ENCODE measurements at places on chromosomes 7 and 10.
A peak's percentile ranks its signal among the peaks of the same experiment; 100 is the strongest.

GRCh38 chr7:30147223-30147622 is 12.4 kb downstream of the MTURN start:
- DNase-seq, result no peak

GRCh38 chr7:149774237-149775175 is 1.1 kb upstream of the ZNF467 start:
- no peak for DNase-seq

- no peak for DNase-seq
These were observed 23.9 kb upstream of the HSPB1 start for GRCh38 chr7:76278540-76278939.

GRCh38 chr7:56033671-56034432 is 17.4 kb downstream of the PSPH start:
- peak; percentile 67 for DNase-seq

GRCh38 chr7:88321694-88322093 is 15.0 kb upstream of the STEAP4 start:
- DNase-seq, result no peak

DNA sequence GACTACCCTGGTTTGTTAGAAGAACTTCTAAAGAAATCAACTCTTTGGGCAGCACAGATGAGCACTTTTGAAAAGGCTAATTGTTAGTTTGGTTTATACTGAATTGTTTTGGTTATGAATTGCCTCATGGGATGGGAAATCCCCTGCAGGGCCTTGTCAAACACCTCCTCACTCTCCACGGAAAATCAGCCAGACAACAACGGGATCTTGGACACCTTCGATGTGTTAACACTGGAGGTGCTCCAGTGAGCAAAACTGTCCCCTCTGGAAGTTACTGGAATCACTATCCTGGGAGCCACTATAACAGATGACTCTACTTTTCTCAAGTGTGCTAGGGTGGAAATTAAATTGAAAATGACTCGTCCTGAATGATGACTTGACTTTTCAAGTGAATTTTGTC is 38.7 kb downstream of the CDK6 start:
- DNase-seq, result no peak

DNA sequence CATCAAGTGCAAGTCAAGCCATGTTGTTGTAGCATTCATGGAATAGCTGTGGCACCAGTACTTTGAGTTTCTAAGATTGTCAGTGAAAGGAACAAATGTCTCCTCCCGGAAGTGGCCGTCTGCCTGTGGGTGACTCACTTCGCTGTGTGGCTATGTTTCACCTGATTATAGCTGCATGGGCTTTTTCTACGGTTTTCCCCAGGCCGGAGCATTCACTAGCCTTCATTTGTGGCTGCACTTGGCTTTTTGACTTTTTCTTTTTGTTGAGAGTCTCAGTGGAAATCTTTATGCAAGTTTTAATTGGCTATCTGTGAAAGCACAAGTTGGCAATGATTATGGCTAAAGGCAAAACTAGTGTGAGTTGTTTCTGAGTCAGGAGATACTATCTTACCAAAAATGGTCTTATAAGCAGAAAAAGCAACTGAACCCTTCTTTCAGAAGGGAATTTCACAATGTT is 35.0 kb downstream of the SRI start:
- peak; percentile 45 for DNase-seq

DNA sequence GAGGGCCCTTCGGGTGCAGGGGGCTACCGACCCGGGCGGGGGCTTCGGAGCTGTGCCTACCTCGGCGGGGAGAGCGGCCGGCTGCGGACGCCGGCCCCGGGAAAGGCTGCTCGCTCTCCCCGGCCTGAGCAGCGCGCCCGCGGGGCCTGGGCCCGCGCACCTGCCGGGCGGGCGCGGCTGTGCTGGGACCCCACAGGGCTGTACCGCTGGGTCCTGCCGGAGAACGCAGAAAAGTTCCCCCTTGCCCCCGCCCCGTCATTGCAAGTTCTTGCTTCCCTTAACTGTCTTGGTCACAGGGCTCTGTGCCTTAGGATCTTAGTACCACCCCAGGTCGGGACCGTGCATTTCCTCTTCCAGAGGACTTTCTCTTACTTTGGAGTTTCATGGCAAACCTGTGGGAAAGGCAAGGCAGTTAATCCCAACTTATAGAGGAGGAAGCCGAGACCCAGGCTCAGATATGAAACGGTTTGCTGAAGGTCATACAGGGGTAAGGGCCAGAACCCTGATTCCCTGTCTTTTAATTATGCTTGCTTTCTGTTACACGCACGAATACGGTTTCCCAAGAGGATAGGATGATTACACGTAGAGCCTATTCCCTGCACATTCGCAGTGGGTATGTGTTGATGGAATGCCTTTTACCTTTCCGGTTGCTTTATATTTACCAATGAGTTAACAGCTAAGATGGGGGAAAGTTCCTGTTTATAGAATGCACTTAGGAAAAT is 652 bp downstream of the PCGF5 start:
- peak; percentile 33 for DNase-seq

DNA sequence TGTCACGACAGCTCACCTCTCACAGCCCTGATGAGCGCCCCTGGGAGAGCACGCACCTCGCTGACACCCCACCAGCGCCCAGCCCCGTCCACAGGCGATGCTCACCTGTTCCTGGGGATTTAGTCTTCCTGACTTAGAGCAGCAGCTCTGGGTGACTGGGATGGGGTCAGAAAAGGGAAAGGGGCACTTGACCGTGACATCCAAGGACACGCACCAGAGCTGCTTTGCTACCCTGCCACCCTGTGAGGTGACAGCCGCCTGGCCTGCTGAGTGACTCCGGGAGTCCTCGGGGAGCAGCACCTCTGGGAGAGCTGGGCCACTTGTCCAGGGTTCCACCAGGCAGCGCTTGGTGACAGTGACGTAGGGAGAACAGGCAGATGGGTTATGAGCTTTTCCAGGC is 148.2 kb downstream of the PRKAG2 start:
- no peak for DNase-seq

DNA sequence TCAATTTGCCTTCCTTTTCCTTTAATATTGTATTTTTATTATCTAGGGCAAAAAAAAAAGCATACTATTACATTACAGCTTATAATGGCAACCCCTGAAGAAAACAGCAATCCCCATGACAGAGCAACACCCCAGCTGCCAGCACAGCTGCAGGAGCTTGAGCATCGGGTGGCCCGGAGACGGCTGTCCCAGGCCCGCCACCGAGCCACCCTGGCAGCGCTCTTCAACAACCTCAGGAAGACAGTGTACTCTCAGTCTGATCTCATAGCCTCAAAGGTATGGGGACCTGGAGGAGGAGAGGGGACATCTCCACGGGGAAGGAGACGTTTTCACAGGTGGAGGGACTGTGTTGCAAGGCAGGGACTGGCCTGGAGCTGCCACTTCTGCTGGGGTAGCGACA is 6.8 kb downstream of the STRA8 start:
- DNase-seq, result no peak

DNA sequence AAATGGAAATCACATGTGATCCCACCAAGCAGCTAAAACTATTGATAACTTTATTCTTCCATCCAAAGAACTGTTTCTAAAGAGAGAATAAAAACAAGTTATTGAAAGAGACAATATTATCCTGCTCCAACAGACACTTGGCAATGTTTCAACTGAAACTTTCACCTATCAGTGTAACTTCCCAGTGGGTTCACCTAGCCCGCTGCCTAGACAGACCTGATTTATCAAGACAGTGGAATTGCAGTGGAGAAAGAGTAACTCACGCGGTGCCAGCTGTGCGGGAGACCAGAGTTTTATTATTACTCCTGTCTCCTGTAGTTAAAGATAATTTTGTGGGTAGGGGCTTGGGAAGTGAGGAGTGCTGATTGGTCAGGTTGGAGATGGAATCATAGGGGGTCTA is 199.8 kb downstream of the AHR start:
- DNase-seq, result no peak

- DNase-seq, result no peak
These were observed 25.3 kb downstream of the GFRA1 start for GRCh38 chr10:116247691-116248090.

- DNase-seq, result no peak
These were observed 101.6 kb downstream of the DNAJB6 start for GRCh38 chr7:157438121-157439025.

DNA sequence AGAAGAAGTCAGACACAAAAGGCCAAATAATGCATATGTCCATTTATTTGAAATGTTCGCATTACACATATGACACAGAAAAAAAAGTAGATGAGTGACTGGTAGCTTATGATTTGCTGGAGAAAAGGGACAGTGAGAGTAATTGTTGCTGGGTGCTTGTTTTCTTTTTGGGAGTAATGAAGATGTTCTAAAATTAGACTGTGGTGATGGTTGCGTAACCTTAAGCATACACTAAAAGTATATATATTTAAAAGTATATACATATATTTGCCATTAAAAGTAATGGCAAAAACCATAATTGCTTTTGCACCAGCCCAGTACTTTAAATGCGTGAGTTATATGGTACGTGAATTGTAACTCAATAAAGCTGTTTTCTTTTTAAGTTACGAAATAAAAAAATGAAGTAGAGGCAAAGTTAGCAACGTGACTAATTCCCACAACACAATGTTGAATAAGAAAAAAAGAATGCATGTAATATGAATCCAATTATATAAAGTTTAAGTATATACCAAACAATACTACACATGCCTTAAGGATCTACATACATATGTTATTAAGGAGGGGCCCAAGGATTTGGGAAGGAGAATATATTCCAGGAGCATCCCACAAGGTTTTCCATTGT is 360.4 kb upstream of the CELF2 start:
- no peak for DNase-seq

DNA sequence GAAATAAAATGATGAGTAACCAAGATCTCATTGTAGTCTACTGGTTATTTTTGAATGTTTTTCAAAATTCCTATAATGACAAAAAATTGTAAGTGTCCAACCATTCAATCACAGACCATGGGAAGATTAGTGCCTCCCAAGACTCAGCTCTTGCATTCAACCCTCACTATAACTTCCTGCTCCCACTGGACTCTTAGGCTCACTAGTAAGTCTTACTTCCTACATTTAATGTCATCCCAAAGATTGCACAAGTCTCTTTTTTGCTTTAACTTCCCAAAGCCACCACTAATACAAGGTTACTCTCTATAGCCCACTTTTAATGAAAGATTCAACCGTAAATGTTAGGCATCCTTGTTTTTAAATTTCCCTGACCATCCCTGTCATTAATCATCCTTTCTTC is 111.9 kb upstream of the NRBF2 start:
- no peak for DNase-seq

DNA sequence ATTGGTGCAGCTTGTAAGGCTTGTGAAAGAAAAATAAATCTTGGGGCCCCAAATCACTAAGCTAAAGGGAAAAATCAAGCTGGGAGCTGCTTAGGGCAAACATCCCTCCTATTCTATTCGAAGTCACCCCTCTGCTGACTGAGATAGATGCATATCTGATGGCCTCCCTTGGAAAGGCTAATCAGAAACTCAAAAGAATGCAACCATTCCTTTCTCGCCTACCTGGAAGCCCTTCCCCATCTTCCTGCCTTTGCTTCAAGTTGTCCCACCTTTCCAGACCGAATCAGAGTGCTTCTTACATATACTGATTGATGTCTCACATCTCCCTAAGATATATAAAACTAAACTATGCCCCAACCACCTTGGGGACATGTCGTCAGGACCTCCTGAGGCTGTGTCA is 240.3 kb downstream of the SKIDA1 start:
- no peak for DNase-seq

- no peak for DNase-seq
These were observed 66.3 kb upstream of the NPVF start for GRCh38 chr7:25294624-25295023.

- DNase-seq, result peak; percentile 100
These were observed 93.8 kb upstream of the SMNDC1 start for GRCh38 chr10:110398419-110399105.

- DNase-seq, result no peak
These were observed 241.5 kb upstream of the SP8 start for GRCh38 chr7:21028186-21028585.

DNA sequence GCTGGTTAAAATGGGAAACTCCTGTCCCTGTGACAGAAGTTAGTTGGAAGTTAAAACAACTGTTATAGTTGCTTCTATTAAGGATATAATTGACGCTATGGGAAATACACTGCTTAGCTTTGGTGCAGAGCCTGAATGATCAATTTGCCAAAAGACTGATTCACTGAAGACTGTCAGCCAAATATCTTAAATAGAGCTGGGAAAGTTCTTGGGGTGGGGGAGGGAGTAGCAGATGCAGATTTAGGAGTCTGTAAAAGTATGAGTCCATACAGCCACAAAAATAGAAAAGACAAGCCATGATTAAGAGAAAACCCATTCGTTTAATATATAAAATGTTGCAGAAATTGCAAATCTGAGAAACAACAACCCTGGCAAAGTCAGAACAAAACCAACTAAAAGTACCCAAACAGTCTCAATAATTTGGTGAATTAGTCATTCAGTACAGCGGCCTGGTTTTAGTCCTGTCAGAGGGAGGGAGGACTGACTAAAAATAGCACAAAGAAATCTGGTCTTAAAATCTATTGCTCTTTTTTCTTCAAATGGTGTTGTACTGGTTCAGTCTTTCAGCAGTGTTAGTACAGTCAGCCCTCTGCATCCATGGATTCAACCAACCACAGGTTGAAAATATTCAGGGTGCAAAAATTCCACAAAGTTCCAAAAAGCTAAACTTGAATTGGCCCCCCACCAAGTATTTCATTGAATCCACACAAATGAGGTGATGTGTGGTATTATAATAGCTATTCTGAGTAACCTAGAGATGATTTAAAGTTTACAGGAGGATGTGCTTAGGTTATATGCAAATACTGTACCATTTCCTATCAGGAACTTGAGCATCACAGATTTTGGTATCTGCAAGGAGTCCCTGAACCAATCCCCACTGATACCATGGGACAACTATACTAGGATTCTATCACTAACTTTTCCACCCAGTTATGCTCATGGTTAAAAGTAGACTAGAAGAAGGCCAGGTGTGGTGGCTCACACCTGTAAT is 30.0 kb downstream of the STK17A start:
- no peak for DNase-seq

DNA sequence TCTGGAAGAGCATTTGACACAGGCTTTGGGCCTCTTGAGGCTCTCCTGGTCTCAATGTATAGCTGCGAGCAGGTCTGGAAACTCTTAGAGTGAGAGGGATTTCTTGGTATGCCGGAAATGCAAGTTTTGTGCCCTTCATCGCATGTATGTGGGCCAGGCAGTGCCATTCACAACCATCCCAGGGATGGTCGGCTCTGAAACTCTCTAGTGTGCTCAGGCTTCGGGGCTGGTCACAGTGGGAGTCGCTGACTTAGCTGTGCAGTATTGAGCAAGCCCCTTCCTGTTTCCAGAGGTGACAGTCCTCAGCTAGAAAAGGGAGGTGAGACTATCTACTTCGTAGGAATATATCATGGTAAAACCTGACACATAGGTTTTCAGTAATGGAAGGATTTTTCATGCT is 2.0 kb upstream of the AOAH start:
- no peak for DNase-seq

DNA sequence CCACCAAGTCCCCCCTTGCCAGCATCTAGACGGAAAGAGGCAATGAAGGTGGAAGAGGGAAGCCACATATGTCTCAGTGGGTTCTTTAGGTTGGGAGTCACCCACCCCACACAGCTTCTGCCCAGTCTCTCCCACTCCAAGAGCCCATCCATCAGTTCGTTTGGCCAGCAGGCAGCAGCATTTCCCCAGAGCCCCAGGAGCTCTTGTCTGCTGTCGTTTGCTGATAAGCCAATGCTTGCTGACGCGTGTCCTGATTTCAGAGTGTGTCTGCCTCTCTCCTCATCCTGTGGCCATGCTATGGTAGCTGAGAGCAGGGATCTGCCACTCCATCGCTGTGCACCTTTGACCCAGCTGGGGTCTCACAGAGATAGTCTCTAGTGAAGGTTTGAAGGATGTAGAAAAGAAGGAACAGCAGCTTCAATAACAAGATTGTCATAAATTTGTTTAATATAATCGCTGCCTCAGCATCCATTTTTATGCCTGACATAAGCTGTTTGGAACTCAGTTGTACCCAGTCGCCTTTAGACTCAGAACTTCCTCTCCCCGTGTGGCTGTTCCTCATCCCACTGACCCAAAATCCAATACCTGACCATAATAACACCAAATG is 39.4 kb upstream of the GDF10 start:
- DNase-seq, result no peak

All from RWPE1 (cell line).